NCI-H460 (cell line): ENCODE measurements at places on chromosomes 4 and X. TPM values are rescaled to one million over a fixed set of nuclear protein-coding genes. Genes with fewer than 3 reads are reported as not detected.

The EGFL6 gene
- not detected in 2 replicates for total RNA-seq

DNA sequence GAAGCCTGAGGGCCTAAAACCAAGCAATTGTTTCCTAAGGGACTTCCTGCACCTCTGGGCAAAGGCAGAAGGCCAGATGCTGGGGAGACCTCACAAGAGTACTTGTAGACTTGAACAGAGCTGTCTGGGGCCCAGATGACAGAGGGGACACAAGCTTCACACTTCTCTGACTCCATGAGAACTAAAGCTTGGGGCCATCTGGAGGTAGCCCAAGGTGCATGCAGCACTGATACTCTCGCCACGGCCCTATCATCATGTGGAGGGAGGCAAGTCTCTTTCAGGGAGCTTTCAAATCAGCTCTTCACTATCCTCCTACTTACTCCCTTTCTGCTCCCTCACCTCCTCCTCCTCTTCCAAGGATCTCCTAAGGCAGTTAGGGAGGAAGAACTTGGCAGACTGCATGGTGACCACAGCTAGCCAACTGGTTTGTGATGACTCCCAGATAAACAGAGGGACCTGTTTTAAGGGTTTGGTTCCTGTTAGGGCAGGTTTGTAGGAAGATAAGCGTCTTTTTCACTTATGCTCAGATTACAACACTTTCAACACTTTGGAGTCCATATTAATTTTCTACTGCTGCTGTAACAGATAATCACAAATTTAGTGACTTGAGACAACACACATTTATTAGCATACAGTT is 23.8 kb downstream of the MSL3 start:
- no peak for DNase-seq

GRCh38 chr4:53906606-53907190 is 157.7 kb downstream of the CHIC2 start:
- DNase-seq, result no peak

- DNase-seq, result no peak
Measured at GRCh38 chrX:13666836-13667235, 13.9 kb downstream of the TCEANC start.

DNA sequence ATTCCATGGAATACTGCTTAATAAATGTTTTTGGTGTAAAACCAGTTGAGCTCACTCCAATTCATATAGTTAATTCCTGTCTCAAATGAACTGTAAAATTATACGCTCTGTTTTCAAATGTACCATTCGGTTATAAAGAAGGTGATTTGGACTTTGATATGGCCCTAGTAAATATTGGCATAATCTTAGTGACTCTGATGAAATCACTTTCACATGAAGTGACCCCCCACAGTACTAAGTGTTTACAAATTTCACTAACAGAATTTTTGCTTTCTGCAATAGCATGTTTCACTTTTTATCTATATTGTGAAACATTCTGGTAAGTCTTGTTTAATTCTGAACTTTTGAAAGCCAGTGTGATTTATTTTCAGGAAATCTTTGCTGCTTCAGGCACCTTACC is 10.9 kb downstream of the GC start:
- DNase-seq, result no peak

- DNase-seq, result no peak
Measured at GRCh38 chr4:2261853-2262144, at the start of gene MXD4. MXD4 (minus strand) TSS chr4:2262109; CDS start chr4:2261980, 129 bp downstream.

GRCh38 chrX:108945883-108946523 is 209.6 kb upstream of the IRS4 start:
- no peak for DNase-seq

The SSX2B gene
- not detected in 2 replicates for total RNA-seq

GRCh38 chr4:112423591-112423990 is 92.4 kb downstream of the NEUROG2 start:
- no peak for DNase-seq

DNA sequence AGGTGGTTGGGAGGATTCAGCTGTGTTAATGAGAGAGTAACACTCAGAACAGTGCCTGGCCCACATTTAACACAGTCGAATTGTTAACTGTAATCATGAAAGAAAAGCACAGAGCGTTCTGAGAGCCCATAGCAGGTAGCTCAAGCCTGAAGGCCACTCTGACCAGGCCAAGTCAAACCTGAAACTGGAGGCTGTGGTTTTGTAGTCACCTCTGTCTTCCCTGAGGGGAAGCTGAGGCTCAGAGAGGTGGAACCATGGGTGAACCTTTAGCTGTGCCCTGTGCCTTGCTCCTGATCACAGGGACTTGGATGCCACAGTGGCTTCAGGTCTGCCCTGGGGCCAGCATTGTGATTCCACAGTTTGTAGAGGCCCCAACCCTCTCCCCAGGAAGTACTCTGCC is 16.6 kb upstream of the UBA1 start:
- no peak for DNase-seq

DNA sequence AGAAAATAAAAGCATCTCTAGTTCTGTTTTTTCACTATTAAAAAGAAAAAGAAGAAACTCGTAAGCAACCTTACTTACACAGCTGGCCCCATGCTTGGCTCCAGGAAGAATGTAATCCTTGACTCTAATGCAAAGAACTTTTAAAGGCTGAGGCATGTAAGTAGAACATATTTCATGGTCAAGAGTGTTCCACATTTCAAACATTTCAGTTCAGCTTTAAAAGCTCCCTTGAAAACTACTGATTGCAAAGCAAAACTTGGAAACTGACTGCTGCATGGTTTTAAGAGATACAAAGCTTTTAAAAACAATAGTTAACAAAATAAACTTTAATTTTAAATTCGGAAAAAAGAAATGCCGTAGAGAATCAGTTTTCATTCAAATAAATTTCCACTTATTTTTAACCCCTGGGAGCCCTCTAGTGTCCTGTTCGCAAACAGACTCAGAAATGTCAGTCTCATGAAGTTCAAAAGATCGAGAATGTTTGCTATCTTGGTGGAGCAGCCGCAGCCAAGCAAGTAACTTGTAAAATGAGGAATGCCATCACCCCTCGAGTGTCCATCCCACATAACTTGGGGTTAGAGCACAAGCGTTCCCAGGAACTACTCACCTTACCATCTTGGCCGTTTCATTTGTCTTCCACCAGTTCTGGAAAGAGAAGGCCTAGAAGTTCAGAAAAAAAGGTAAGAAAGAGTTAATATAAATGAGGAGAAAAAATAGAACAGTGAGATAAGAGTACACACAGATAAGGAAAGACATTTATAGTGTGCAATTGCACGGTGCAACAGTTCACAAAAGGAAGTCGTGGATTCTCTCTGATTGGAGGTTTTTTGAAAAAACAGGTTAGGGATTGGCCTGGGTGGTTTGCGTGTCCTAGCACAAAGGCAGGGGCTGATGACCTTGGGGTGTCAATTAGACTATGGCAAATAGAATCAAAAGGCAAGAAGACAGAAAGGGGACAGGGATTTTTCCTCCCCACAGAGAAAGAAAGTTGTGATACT is at the start of gene GASK1B:
Gene GASK1B, minus strand, starts transcription at position 765 of the 998 bp plus-strand sequence. CDS start 1,650 bp downstream, outside the sequence.
- peak; percentile 68 for DNase-seq

DNA sequence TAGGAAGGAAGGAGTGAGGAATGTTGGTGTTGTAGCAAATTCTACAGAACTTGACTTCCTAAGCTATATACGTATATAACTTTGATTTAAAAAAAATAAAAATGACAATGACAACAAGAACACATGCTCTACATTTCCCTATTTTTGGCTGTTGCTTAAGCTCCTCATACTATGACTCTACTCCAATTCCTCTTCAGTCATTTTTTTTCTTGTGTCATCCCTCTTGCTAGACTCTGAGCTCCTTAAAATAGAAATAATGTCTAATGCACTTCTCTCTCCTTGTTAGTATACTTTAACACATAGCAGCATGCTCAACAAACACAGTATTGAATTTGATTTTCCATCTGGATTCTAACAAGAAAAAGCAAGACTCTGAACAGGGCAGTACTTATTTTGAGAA is 144.0 kb downstream of the HDX start:
- no peak for DNase-seq

The GAGE10 gene
- total RNA-seq, result not detected in 2 replicates

DNA sequence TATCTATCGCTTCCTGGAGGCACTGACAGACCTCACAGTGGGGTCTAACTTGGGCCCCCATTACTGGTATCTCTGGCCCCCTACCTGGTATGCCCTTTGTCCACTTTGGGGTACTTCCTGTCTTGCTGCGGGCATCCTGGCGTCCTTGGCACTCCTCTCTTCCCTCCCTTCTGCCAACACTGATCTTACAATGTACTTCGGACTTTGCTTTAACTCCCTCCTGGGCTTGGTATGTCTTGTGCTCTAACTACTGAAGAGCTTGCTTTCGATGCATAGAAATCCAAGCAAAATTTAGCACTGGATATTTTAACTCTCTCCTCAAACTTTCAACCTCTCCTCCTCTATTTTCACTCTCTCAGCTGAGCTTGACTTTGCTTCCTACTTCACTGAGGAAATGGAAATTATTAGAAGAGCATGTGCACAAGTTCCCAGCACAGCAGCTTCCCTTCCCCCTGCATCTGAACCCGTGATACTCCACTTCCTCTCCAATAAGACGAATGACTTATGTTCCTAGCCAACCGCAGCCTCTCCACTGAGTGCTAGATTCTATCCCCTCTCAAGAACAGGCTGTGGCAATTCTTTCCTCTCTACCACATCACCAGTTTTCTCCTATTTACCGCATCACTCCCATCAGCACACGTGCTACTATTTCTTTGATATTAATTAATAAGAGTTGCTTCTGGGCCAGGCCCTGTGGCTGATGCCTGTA is 52.9 kb downstream of the SUPT20HL2 start:
- DNase-seq, result no peak

DNA sequence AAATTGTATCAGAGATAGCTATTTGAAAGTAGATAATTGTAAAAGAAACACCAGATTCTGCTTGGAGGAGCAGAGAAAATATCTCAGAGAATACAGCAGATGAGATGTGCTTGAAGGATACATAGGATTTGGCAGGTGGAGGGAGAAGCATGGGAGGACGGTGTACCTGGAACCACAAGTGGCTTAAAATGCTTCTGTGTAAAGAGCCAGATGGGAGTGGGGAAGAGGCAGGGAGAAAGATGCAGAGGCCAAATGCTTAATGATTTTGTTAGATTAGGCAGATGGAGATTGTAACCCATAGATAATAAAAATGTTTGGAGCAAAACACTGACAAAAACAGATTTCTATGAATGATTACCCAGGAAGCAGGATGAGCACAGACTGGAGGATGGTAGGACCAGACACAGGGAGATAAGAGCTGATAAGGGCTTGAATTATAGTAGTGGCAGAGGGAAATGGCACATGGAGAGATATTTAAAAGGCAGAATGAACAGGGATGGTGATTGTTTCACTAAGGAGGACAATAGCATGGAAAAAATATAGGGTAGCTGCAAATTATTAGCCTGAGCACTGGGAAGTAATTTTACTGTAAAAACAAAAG is 145.7 kb upstream of the TBC1D9 start:
- DNase-seq, result no peak

DNA sequence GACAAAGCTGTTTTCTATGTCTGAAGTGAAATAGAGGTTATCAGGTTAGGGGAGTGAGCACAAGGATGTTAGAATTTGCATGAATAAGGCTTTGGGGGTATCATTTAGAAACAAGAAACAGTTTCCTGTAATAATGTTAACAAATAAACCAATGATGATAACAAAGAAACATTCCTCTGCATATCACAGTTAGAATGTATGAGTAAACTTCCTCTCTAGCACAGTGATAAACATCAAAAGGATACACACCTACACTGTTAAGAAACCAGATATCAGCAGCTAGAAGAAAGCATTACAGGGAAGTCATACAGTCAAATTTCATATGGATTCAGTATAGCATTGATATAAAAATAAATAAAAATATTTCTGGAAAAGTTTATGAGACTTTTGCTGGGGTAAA is 340.0 kb upstream of the MAGEB16 start:
- no peak for DNase-seq

The HPGD gene
- 0.26 and 1.1 TPM in 2 replicates for total RNA-seq

The RAI2 gene
- total RNA-seq, result not detected in 2 replicates

- no peak for DNase-seq
Measured at GRCh38 chr4:15958562-15958961, 4.4 kb downstream of the FGFBP2 start.

GRCh38 chr4:36313703-36314102 is 32.3 kb downstream of the DTHD1 start:
- DNase-seq, result no peak

- DNase-seq, result no peak
Measured at GRCh38 chr4:107734120-107734519, 14.1 kb upstream of the PAPSS1 start.

The TMEM31 gene
- total RNA-seq, result not detected in 2 replicates

DNA sequence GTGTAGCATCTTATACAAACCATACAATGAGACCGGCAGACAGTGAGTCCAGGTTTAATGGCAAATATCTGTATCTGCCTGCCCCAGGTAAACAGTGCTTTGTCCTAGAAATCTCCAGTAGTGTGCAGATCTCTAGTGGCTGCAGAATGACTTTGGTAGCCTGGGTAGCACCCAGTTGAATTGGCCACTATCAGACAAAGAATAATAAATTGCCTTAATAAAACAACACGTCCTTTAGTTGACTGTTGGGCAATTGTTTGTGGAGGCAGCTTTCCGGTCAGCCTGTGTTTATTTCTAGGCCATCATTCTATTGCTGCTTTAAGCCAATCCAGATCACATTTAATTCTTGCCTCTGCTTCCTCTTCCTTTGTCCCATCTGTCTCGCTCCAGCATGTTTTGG is 52.5 kb downstream of the SNX25 start:
- no peak for DNase-seq

The BGN gene
- 2.0 and 2.3 TPM in 2 replicates for total RNA-seq

- DNase-seq, result peak; percentile 79
Measured at GRCh38 chr4:73676861-73677323, 56.7 kb upstream of the RASSF6 start.

DNA sequence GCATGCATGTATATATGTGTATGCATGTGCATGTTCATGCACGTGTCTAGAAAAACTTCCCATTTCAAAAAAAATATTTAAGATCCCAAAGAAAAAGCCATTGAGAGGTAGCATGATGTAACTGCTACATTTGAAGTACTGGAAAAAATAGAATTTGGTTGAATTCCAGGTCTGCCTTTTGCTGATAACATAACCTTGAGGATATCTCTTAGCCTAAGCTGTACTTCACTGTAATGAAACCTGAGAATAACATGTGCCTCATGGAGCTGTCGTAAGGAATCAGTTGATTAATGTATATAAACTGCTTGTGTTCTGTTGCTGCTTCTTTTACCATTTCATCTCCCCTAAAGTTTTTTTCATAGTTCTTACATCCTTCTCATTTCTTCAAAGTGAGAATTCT is 351.8 kb downstream of the GRIA2 start:
- no peak for DNase-seq

DNA sequence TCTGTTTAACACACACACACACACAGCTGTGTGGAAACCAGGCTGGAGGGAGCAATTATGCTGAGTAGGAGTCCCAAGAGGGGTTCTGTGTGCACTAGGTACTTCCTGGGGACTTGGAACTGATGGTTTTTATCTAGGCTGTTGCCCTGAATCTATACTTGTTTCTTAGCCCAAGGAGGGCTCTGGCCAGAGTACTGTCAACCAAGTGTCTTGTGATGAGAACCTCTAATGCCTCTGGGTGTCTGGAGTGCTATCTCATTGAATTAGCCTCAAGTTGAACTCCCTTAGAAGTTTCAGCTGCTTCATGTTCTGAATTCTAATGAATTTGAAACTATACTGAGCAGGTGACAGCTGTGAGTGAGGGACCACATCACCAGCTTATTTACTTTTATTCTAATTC is 16.6 kb downstream of the ARHGAP24 start:
- no peak for DNase-seq

The AFP gene
- total RNA-seq, result 0.25 TPM in 1 of 2 replicates, not detected in the other

GRCh38 chr4:22434895-22435294 is 81.0 kb downstream of the ADGRA3 start:
- peak; percentile 55 for DNase-seq

The CACNA1F gene
- total RNA-seq, result 0.05 TPM in 1 of 2 replicates, not detected in the other

The ARR3 gene
- total RNA-seq, result not detected in 2 replicates
